EH (cell line): ENCODE measurements at places on chromosomes 6 and 20.

DNA sequence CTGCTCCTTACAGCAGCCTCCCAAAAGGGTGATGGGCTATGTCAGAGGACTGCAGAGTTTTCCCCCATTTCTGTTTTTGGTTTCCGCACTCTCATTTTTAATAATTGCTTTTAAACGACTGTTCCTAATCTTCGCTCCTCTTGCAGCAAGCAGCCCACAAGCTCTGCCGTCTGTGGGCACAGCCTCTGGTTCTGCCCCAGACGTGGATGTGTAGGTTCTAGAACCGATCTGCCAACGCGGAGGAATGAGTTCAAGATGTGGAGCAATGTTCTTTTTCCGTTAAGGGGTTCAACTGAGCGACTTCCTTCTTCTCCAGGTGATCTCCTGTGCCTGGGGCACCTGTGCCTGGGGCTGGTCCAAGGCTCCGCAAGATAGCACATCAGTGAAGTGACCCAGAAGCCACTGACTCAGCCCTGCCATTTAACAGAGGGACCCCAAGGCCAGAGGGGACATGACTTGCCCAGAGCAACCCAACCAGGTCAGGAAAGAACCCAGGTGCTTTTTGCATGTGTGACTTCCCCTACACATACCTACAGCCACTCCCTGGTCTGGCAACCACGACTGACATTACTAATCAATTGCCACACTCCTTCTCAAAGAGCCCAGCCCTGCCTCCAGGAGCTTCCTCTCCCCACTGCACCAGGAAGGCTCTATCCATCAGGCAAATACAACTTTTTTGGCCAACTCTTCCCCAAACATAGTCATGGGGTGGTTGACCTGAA, 22.7 kb downstream of the PMEPA1 start:
- no peak for DNase-seq

DNA sequence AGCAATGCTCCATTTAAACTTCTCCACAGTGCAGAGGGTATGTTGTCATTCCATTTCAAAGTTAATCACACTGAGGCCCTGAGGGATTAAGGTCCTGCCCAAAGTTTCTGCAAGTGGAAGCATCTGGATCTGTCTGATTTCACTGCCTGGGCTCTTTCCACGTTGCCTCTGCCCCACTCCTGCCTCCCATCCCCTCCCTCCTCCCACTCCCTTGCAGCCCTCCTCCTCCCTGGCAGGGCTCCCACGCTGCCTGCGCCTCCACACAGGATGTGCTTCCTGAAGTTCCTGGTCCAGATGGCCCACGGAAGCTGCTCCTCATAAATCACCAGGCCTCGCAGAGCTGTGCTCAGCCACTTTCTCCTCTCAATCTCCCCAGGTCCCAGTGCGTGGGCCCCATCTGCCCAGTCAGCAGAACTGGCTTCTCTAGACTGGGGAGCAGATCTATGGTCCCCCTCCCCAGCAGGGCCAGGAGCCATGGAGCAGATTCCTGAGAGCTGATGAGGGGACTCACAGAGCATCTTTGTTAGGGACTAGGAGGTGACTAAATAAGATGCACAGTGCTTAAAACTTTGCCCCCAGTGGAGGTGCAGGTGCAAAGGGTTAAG, 65.4 kb upstream of the MAFB start:
- DNase-seq = peak; percentile 27

- DNase-seq = no peak
Measured at GRCh38 chr6:152404086-152404857, 232.9 kb downstream of the SYNE1 start.

- no peak for DNase-seq
Measured at GRCh38 chr6:84685983-84686584, 78.3 kb downstream of the TBX18 start.

DNA sequence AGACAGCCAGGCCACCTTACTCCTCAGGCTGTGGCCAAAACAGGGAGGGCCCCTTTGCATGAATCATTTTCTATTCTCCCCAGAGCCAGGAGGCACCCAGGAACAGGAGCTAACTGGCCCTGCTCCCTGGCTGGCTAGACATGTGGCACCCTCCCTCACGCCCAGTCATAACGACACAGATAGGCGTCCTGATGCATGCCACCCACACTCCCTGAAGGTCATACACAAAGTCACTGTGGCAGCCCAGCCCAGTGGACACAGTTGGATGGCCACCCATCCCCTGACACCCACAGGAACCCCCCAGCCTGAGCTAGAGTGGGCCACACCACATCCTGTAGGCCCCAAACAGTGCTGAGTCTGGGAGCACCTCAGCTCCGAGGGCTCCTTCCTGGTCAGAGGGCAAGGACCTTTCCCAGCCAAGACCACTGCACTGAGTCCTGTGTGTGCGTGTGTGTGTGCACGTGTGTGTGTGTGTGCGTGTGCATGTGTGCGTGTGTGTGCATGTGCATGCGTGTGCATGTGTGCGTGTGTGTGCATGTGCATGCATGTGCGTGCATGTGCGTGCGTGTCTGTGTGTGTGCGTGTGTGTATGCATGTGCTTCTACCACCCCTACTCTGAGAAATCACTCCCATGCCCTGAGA, 21.6 kb downstream of the TFEB start:
- no peak for DNase-seq

DNA sequence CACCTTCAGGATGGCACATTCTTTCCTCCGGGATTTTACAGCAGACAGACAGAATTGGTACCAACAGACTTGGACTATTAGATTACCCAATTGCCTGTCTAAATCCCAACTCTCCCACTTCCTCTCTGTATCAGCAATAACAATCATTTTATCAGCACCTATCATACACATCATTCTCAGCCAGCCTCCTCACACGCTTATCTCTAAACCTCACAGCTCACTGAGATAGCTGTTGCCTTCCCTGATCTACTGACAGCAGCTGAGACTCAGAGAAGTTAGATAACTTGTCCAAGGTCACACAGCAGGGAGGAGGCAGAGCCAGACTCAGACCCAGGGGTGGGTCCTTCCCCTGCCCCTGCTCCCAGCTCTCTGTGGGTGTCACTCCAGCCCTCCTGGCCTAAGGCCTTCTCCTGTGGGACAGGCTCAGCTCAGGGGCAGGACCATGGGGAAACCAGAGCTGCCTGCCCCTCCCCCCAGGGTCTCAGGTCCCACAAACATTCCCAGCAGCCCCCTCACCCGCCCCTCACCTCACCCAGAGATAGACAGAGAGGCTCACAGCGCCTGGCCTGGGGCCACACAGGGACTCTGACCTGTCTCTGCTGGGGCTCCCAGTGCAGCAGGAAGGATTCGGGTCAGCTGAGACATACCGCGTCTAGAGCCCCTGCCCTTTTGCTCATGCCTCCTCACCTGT, 92.8 kb downstream of the GRM4 start:
- DNase-seq = no peak

- DNase-seq = no peak
Measured at GRCh38 chr6:30991891-30992290, 8.4 kb downstream of the MUC21 start.

- peak; percentile 53 for DNase-seq
Measured at GRCh38 chr6:31659649-31660380, 763 bp downstream of the C6orf47 start.

DNA sequence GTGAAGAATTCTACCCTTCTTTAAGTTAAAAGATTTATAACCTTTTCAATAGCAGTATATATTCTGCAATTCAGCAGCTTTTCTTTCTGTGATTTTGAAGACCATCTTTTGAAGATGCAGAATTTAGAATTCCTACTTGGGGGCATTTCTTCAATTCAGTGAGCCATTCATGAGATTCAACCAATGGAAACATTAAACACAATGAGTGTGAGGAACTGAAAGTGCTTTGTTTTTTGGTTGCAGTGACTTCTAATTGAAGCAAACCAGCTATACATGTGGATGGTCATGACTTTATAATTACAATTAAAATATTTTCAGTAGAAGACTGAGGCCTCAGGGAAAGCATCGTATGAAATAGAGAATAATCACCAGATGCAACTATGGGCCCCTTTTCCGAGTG, 108.3 kb downstream of the CARMIL1 start:
- no peak for DNase-seq

DNA sequence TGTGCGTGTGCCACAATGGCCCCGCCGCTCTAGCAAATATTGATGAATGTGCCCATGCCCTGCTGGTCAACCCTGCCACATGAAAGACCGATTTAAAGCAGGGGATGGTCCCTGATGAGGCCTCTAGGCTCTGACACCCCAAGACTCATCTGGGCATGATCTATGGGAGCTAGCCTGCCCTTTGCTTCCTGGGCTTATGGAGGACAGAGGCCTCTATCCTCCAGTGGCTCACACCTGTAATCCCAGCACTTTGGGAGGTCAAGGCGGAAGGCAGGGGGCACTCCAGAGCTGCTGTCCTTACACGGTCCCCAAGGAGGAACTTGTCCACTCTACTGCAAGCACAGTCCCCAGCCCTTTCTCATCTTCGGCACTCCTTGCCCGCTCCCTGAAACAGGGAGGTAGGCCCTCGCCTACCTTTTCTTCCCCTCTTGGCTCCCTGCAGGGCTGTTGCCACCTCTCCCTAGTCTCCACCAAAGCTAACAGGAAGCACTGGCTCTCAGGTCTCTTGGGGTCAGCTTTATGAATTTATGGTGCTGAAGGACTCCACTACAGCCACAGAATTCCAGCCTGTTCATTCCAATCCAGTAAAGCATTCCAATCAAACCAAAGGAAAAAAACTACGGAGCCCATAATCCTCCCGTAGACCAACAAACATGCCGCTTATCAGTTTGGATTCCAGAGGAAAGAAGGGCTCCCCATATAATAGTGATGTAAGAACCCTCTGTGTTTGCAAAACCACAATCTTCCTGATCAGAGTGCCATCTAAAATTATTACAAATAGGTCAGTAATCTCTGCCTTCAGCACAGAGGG, 48.7 kb upstream of the FOXQ1 start:
- peak; percentile 91 for DNase-seq

- DNase-seq = no peak
Measured at GRCh38 chr6:44627091-44627882, 239.8 kb downstream of the CDC5L start.

DNA sequence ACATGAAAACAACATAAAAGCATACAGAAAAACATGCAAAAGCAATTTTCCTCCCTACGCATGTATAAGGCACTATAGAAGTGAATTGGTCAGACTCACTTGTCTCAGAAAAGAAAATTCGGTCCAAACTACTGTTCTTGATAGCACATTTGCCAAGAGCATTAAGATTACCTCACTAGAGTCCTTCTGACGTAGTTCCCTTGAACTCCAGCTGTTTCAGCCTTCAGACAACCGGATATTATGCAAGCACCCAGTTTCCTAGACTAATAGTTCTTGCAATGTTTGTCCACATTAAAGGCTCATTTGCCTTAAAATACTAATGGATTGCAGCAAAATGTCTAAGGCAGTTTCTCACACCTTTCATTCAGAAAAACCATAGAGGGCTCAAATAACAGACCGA, 2.5 kb upstream of the CASS4 start:
- DNase-seq = peak; percentile 34

DNA sequence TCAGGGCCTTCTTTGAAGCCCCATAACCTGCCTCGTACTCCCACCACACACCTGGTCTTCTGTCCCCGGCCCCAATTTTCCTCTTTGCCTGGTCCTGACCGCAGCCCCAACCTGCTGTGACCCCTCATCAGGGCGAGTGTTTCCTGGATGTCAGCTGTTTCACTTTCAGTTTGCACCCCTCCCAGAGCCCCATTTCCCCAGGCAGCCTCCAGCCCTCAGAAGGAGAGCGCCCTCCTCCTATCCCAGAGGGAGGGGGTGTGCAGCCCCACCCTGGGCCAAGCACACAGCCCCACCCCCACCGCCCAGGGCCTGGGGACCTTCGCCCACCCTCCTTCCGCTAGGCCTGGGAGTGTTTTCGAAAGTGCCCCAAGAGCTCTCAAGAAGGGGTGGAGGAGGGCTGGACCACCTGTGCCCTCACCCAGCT, 1.5 kb downstream of the BAK1 start:
- DNase-seq = no peak

DNA sequence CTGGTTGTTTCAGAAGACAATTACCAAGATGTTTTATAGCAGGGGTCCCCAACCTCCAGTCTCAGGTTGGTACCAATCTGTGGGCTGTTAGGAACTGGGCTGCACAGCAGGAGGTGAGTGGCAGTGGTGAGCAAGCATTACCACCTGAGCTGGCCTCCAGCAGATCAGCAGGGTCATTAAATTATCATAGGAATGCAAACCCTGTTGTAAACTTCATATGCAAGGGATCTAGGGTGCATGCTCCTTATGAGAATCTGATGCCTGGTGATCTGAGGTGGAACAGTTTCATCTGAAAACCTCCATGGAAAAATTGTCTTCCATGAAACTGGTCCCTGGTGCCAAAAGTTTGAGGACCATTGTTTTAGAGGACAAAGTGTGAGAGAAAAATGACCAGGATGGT, 240.6 kb downstream of the GRM1 start:
- no peak for DNase-seq

- DNase-seq = no peak
Measured at GRCh38 chr20:20580139-20580538, 132.3 kb downstream of the RALGAPA2 start.

DNA sequence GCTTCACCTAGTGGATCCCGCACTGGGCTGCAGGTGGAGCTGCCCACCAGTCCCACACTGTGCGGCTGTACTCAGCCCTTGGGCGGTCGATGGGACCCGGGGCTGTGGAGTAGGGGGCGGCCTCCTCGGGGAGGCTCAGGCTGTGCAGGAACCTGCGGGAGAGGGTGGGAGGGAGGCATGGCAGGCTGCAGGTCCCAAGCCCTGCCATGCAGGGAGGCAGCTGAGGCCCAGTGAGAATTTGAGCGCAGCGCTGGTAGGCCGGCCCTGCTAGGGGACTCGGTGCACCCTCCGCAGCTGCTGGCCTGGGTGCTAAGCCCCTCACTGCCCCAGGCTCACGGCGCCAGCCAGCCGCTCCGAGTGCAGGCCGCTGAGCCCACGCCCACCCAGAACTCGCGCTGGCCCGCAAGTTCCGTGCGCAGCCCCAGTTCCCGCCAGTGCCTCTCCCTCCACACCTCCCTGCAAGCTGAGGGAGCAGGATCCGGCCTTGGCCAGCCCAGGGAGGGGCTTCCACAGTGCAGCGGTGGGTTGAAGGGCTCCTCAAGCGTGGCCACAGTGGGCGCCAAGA, 1407.6 kb downstream of the EPHA7 start:
- no peak for DNase-seq

GRCh38 chr20:60068509-60068908, 110.3 kb downstream of the CDH26 start:
- no peak for DNase-seq

DNA sequence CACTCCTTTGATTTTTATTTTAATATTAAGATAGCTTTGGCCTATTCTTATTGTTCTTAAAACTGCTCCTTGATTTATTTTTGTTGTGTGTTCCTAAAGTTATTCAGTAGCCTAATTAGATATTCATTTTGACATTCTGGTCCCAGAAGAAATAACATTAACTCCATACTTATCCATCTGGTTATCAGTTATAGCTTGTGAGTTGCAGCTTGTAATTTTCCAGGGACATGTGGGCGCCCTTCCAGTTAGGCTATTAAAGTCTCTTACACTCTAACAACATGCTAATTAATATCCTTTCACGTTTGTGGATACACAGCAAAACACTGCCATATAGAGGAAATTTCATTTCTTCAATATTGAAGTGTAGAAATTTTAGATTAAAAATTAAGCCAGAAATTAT, 987.5 kb downstream of the HACE1 start:
- no peak for DNase-seq
